ENCODE measurements at places on chromosomes 2 and 18. TPM values are rescaled to one million over a fixed set of nuclear protein-coding genes. Genes with fewer than 3 reads are reported as not detected.

The AKAIN1 gene
- not detected for total RNA-seq

The ST6GAL2 gene
- total RNA-seq = not detected

The BIN1 gene
- 58.2 TPM for total RNA-seq

The LCLAT1 gene
- 21.5 TPM for total RNA-seq

The CACNB4 gene
- total RNA-seq = 0.19 TPM

The MC4R gene
- not detected for total RNA-seq

The APLF gene
- 3.1 TPM for total RNA-seq

The TUBB6 gene
- total RNA-seq = 6.7 TPM

The NOTO gene
- total RNA-seq = not detected

The TRIM43 gene
- not detected for total RNA-seq

The EMILIN2 gene
- total RNA-seq = 20.1 TPM

The IL36G gene
- not detected for total RNA-seq

The LCT gene
- 0.05 TPM for total RNA-seq

The MORN2 gene
- 6.7 TPM for total RNA-seq
